Cortex of kidney (tissue), 1 donor: ENCODE measurements at places on chromosomes 7 and 10.

DNA sequence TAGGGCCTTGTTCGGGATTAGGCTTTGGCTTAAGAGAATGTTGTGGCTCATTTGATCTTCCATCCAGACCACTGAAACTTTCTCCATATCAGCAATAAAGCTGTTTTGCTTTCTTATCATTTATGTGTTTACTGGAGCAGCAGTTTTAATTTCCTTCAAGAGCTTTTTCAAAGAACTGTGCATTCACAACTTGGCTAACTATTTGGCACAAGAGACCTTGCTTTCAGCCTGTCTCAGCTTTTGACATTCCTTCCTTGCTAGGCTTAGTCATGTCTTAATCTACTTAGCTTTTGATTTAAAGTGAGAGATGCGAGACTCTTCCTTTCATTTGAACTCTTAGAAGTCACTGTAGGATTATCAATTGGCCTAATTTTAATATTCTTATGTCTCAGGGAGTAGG, 19.1 kb upstream of the AKR1B1 start:
- no peak for DNase-seq

DNA sequence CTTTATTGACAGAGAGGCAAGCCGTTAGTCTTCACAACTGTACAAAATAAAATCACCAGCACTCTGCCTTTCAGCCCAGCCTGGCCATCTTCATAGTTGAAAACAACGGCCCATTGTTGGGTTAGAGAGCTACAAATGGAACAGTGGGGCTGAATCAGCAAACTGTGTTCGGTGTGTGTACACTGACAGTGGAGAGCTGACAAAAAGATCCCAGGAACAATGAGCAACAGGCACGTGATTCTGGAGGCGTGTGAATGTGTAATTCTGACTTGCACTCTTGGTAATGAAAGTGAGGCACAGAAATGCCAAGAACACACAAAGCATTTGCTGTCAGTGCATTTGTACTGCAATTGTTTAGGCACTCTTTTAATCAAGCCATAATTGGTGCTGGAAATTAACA, 303.7 kb downstream of the WDR11 start:
- DNase-seq = no peak

DNA sequence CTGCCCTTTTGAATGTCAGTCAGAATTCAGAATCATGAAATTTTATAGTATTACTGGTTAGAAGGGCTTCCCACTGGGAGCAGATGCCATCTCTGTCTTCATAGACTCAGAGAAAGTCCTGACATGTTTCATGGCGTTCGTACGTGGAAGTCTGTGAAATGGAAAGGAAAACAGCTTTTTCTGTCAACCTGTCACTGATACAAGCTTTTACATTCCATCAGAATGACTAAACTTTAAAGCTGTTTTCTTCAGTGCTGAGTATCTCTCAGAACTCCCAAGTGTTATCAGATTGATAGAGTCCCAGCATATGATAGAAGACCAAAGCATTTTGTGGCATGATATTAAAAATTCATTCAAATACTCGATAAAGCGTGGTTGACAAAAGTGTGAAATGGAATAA, 726.7 kb upstream of the GALNT17 start:
- DNase-seq = no peak

DNA sequence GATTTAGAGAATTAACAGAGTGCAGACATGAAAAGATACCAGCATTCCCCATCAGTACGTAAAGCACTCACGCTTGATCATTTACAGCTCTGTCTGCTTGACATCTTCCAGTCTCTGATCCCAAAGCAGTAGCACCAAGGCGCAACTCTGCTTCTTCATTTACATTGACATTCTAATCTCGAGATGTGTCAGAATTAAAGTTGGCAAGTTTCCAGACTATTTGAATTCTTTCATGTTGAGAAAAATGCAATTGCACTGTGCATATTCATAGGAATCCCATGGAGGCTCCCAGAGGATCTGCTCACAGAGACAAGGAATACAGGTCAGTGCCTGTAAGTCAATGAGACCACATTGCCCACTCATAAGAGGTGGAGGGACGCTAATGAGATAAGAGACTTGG, 183.9 kb downstream of the LRRN3 start:
- no peak for DNase-seq

DNA sequence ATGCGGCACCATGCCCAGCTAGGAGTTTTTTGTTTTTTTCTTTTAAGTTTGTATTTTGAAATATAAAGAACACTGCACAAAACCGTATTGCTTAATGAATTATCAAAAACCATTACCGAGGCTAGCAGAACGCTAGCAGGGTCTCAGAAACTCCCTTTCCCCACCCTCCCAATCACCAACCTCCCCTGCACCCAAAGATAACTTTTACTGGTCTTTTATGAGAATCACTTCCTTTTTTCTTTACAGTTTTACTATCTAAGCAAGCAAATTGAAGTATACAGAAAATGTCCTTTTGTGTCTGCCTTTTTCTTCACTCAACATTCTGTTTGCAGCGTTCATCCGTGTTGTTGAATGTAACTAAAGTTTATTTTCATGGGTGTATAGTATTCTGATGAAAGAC, 13.4 kb downstream of the HIP1 start:
- DNase-seq = no peak

DNA sequence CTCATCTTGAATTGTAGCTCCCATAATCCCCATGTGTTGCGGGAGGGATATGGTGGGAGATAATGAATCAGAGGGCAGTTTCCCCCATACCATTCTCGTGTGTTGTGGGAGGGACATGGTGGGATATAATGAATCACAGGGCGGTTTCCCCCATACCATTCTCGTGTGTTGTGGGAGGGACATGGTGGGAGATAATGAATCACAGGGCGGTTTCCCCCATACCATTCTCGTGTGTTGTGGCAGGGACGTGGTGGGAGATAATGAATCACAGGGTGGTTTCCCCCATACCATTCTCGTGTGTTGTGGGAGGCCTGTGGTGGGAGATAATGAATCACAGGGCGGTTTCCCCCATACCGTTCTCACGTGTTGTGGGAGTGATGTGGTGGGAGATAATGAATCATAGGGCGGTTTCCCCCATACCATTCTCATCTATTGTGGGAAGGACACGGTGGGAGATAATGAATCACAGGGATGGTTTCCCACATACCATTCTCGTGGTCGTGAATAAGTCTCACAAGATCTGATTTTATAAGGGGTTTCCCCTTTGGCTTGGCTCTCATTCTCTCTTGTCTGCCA, 271.0 kb downstream of the MAD1L1 start:
- no peak for DNase-seq

DNA sequence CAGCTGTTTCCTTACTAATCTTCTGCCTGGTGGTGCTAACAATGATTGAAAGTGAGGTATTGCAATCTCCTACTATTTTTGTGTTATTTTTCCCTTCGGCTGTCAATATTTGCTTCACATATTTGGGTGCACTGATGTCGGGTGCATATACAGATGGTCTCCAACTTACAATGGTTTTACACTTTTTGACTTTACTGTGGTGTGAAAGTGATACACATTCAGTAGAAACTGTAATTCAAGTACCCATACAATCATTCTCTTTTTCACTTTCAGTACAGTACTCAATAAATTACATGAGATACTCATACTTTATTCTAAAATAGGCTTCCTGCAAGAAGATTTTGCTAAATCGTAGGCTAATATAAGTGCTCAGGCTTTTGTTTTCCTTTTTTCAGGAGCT, 73.2 kb downstream of the RNF216 start:
- DNase-seq = no peak

DNA sequence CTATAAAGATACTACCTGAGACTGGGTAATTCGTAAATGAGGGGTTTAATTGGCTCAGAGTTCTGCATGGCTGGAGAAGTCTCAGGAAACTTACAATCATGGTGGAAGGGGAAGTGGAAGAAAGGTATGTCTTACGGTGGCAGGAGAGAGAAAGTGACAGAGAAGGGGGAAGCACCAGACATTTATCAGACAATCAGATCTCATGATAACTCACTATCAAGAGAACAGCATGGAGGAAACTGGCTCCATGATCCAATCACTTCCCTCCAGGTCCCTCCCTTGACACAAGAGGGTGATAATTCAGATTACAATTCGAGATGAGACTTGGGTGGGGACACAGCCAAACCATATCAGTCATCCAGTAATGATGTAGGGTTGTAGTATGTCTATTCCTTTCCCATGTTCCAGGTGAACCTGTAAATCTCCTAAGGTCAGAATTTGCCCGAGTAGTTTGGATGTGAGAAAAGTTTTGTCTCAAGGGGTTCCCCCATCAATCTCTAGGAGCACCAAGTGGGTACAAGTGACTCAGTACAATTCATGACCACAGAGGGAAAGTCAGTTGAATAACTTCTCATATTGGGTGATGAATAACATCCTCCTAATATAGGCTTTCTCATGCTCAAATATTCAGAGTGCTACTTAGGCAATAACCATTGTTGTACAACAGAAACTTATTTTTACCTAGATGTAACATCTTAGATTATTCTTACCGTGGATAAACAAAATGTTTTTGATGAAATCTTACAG, 39.7 kb upstream of the MTPN start:
- no peak for DNase-seq

GRCh38 chr10:1582739-1583138, 154.6 kb downstream of the ADARB2 start:
- no peak for DNase-seq

DNA sequence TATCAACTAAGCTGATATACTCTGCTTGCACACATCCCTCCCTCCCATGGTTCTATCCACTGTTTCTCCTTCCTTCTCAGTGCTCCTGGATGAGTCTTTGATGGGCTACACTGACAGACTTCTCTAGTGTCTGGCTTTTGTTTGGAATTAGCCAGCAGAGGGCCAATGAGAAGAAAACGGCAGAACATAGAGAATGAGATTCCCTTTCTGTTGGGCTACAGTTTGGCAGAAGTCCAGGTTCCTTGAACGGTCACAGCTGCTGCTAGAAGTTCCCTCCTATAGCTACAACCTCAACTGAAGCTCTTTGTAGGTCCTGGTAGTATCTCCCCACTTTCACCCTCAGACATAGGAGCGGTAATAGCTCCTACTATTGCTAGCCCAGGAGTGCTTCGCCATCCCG, 251.1 kb upstream of the LRRN3 start:
- no peak for DNase-seq

- no peak for DNase-seq
Observed at GRCh38 chr10:54091237-54091636, 709.8 kb downstream of the PCDH15 start.

- DNase-seq = no peak
Observed at GRCh38 chr10:102421757-102422512, 1.3 kb downstream of the FBXL15 start.

DNA sequence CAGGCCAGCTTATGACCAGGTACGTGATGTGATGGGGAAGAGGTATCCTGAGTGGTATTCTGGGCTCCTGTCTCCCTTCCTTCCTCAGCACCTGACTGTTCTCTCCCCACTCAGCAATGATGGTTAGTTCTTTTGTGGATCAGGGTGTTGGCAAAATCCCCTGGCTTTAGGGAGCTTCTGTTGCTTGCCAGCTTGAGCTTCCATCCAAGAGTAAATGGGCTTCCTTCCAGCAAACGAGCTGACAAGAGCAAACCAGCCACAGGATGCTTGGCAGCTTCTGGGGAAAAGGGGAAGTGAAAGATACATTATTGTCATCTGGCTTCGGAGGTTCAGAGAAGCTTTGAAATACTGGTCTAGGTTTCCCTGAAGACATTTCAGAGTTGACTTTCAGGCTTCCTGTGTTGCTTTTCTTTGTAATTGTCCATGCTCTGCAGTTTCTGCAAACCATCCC, 5.2 kb downstream of the DUSP5 start:
- no peak for DNase-seq

- DNase-seq = no peak
Observed at GRCh38 chr10:43205681-43206390, 61.0 kb downstream of the RASGEF1A start.

- no peak for DNase-seq
Observed at GRCh38 chr7:112467867-112468266, 12.9 kb upstream of the LSMEM1 start.

- no peak for DNase-seq
Observed at GRCh38 chr10:49174926-49175500, 13.2 kb downstream of the TMEM273 start.

GRCh38 chr10:70280099-70280498, 3.7 kb downstream of the NPFFR1 start:
- no peak for DNase-seq

GRCh38 chr10:124547647-124548168, 86.1 kb downstream of the LHPP start:
- no peak for DNase-seq

GRCh38 chr7:147535701-147536111, 1054.9 kb upstream of the C7orf33 start:
- no peak for DNase-seq

GRCh38 chr7:67619175-67619574, 622.5 kb downstream of the TYW1 start:
- DNase-seq = no peak

DNA sequence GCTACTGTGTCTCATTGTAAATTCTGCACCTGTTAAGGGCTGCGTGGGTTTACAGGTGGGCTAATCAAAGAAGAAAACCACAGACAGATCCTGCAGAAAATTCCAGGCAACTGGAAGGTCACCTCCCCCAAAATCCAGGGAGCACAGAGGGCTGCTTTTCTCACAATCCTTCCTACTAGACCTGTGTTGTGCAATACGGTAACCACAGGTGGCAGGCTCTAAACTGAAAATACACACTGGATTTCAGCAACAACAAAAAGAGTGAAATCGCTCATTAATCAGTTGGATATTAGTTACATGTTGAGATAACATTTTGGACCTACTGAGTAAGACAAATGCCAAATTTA, 83.2 kb downstream of the SLC16A9 start:
- DNase-seq = no peak

DNA sequence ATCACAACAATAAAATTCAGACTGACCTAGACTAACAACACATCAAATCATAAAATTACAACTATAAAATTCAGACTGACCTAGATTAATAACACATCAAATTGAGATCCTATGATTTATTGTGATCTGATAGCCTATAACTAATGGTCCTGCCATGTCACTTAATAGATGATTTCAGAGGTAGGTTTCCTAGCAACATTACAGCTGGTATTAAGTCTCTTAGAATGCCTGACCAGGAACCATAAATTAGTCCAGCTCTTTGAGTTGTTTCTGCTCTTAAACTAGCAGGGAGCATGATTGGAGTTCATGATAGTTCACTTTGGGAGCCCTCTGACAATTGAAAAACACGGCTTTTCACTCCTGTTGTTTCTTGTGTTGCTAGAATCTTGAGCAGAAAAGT, 318.9 kb downstream of the BMPER start:
- no peak for DNase-seq

GRCh38 chr7:83649701-83650100, 762 bp upstream of the SEMA3E start:
- no peak for DNase-seq

- DNase-seq = no peak
Observed at GRCh38 chr7:13560441-13560840, 429.0 kb downstream of the ETV1 start.

GRCh38 chr10:119652361-119652730, 1.2 kb downstream of the BAG3 start:
- no peak for DNase-seq

- no peak for DNase-seq
Observed at GRCh38 chr7:37450035-37450434, 1.4 kb upstream of the ELMO1 start.

GRCh38 chr10:57482259-57482658, 785.4 kb downstream of the IPMK start:
- DNase-seq = no peak
